NCI-H1105 treated with DMSO at 0.1 percent for 48 hours (cell line): ENCODE measurements at places on chromosomes 1 and 21.
A peak's percentile ranks its signal among the peaks of the same experiment; 100 is the strongest.

DNA sequence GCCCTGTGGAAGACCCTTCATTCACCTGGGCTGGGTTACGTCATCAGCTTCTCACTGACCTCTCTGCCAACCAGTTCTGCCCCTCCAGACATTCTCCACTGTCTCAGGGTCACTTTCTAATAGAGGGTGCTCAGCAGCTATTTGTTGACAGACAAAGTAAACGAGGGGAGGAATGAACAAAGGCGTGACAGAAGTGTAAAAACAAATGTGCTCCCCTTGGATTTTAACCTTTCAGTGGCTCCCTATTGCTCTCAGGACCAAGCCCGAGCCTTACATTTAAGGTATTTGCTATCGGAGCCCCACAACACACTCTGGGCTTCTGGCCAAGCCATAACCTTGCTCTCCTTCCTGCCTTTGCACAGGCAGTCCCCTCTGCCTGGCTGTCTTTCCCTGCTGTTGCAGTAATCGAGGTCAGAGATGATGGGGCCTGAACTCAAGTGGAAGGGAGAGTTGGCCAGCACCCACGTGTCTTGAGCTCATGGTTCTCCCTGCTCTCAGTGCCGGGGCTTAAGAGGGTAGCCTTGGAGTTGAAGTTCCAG lies 9.3 kb upstream of the MARCKSL1 start:
- no peak for DNase-seq

GRCh38 chr1:86362807-86363206 lies 33.3 kb downstream of the ODF2L start:
- DNase-seq, result no peak

GRCh38 chr1:18641005-18641941 lies 10.6 kb downstream of the PAX7 start:
- DNase-seq, result peak; percentile 11

GRCh38 chr1:40315795-40316594 lies 1.1 kb downstream of the COL9A2 start:
- peak; percentile 57 for DNase-seq

- DNase-seq, result no peak
Measured at GRCh38 chr1:159010391-159010790, 684 bp downstream of the IFI16 start.

DNA sequence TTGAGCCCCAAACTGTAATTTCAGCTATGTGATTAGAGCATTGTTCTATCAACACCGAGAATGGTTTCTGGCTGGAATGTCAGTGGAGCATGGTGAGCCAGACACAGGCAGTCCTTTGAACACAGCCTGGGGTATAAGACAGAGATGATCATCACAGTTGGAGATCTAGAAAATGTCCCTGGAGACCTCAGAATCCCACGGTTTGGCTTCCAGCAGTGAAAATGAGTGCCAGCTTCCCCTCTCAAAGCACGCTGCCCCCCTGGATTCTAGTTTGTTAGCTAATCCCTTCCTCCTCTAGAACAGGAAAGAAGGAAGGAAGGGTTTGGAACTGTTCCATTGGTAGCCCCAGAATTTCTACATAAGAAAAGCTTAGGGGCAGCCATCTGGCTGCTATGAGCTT lies 59.9 kb upstream of the JAK1 start:
- DNase-seq, result no peak

GRCh38 chr21:40120940-40121575 lies 253.8 kb downstream of the PCP4 start:
- peak; percentile 78 for DNase-seq

DNA sequence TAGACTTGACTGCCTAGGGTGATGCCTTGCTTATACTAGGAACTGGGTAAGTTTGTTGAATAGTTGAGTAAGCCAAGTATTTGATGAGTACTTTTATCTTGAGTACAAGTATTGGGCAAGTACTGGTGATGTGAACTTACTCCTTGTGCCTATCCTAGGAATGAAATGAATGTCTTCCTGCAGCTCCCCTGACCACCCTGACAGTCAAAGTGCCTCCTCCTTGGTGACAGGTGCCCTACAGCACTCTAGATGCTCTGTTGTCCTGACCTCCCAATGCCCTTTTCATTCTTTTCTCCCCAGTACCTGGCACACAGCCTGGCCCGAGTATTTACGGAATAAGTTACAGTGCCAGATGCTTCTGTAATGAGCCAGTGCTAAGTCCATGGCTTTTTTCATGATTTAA lies 25.5 kb downstream of the PCSK9 start:
- peak; percentile 52 for DNase-seq

DNA sequence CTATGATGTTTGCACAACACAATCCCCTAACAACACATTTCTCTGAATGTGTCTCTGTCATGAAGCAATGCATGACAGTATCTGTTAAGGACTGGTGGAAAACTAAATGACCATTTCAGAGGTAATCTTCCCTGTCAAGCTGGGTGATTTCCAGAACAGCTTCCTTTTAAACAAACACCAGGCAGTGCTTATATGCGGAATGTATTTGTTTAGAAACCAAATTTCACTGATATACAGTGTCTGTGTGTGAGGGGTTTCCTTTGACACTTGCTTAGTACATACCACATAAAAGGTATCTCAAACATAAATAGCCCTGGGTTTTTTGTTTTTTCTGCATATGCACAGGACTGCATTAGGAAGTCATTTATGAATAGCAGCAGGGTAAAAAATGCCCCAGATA lies 95.6 kb downstream of the TGFBR3 start:
- DNase-seq, result no peak

DNA sequence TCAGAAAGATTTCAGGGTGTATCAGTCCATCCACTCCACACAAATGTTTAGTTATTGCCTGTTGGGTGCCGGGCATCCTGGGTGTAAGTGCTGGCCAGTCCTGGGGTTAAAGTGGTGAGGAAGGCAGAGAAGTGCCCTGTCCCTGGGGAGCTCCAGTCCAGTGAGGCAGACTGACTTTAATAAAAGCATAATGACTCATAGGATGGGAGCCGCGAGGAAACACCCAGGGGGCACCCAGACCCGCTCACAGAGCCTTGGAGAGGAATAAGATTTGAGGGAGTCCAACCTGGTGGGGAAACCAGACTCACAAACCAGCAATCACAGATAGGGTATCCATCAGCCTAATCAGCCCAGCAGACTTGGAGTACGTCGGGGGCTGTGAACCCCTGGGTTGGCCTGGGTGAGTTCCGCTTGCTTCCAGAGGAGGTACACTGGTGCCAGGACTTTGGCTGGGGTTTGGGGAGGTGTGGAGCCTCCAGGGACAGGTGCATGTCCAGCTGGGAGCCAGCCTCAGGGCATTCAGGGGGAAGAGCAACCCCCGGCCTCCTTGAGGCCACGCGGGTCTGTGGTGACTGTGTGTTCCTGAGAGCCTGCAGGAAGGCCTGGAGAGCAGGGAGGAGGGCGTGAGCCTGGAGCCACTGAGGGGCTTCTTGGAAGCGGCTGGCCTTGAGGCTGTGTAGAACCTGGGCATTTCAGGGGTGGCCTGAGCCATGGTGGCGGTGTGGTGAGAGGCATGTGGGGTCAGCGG lies 3.7 kb downstream of the PEAR1 start:
- DNase-seq, result no peak

GRCh38 chr1:16441282-16441665 lies 750 bp downstream of the NECAP2 start:
- no peak for DNase-seq

- no peak for DNase-seq
Measured at GRCh38 chr1:2459757-2460156, 16.3 kb upstream of the PLCH2 start.

- DNase-seq, result no peak
Measured at GRCh38 chr1:213067352-213067751, 16.3 kb downstream of the RPS6KC1 start.

DNA sequence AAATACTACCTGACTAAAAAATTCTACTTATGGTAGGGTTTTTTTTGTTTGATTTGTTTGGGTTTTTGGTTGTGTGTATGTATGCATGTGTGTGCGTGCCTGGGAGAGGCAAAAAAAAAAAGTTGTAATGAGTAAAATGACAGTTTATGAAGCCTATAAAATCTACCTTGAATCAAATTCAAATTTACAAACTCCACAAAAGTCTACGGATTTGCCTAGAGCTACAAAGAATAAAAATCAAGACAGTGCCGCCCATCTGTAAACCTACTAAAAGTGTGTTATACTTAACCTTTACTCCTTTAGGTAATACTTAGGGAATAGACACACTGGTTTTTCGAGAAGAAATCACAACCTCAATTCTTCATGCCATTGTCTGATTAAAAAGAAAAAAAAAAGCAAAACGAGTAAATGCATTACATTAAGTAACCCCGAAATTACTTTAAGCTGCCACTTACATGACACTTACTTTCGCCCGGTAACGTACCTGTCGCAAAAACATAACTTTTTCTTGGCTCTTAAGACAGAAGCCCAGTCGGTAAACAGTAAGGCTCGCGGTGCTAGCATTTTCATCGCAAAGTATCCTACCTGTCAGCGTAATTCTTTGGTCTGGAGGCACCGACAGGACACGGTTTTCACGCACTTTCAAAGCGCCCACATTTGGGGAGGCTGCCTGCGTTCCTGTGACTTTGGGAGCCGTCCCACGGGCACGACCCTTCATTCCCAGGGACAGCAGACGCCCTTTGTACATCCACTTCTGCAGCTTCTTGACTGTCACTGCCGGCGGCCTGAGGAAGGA lies 951 bp downstream of the SYDE2 start:
- no peak for DNase-seq

DNA sequence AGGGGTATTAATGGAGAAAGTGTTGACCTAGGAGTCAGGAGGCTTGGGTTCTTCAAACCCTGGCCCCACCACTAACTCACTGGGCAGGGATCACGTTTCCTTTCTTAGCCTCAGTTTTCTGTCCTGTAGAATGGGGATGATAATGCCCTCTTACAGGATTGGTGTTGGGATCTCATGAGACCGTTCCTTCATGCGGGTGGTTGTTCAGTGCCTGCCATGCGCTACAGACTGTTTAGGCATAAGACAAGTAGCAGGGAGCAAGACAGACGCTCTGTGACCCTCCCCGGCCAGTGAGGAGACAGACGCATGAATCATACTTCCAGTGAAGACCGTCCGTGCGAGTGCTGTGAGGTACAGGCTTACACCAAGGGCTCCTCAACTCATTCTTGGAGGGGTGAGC lies 81.7 kb downstream of the MAN1C1 start:
- no peak for DNase-seq

DNA sequence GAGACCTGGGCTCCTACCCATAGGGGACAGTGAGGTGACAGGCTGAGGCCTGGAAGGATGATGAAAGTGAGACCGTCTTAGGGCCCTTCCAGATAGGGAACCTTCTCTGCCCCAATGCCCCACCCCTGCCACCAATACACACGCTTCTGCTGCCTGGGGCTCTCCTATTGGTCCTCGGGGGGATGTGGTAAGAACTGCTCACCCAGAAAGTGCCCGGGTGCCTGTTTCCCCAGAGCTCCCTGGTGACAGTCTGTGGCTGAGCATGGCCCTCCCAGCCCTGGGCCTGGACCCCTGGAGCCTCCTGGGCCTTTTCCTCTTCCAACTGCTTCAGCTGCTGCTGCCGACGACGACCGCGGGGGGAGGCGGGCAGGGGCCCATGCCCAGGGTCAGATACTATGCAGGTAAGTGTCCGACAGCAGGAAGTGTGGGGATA lies 948 bp downstream of the SEMA4A start:
- DNase-seq, result no peak

GRCh38 chr1:30249446-30250337 lies 473.7 kb downstream of the MATN1 start:
- DNase-seq, result no peak

DNA sequence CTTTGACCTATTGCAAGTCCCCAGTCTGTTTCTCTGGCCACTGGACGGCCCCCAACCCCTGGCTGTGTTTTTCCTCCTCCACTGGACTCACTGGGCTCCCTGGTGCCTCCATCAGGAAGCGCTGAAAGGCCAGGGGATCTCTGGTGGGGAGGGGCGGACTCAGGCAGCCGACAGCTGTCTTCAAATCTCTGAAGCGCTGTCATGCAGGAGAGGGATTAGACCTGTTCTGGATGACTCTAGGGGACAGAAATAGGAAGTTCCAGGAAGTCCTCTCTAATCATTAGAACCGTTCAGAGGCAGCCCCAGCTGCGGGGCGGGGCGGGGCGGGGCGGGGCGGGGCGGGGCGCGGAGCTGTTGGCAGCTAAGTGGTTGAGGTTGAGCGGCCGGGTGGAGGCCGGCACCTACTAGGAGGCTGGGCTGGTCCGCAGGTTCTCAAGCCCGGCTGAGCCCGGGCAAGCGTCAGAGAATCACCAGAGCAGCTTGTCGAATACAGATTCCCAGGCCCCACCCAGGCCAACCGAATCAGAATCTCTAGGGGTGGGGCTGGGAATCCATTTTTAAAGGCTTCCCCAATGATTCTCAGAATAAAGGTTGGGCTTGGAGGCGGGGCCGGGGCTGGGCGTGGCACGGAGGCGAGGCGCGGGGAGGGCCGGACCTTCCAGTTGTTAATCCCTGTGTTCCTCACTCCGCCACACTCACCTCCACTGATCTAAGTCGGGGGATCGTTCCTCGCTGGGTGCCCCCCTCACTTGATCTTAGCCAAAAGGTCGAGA lies 11.4 kb upstream of the PHLDA3 start:
- peak; percentile 70 for DNase-seq

- no peak for DNase-seq
Measured at GRCh38 chr1:157497987-157498735, 54.2 kb downstream of the FCRL5 start.

DNA sequence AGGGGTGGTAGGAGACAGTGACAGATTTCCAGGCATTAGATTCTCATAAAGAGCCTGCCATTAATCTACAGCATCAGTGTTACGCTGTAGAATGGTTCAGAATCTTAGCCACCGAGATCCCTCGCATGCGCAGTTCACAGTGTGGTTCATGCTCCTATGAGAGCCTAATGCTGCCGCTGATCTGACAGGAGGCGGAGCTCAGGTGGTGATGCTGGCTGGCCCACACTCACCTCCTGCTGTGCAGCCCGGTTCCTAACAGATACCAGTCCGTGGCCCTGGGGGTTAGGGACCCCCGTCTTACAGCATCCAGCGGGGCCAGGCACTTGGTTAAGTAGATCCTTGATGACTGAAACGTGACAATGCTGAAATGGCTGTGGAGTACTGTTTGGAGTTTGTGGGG lies 163.6 kb upstream of the C1orf21 start:
- DNase-seq, result no peak

DNA sequence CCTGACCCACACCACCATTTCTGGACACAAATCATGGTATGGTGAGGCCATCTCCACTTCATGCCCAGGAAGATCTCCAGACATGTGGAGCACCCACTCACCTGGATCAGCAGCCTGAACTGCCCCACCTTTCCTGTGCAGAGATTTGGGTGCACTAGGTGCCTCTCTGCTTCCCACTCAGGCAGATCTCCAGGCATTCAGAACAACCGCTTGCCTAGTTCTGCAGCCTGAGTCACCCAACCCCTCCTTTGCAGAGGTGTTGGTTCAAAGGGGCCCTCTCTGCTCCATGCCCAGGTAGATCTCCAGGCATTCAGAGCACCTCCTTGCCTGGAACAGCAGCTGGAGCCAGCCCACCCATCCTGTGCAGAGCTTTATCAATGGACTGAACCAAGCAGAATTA lies 620.8 kb downstream of the LRRIQ3 start:
- no peak for DNase-seq
